Activated CD8-positive, alpha-beta memory T cell treated with anti-CD3 and anti-CD28 coated beads for 4 hours (primary cell): ENCODE measurements at places on chromosomes 7 and 10.

GRCh38 chr7:30183749-30184369 lies 49.1 kb downstream of the MTURN start:
- no peak for DNase-seq

- no peak for DNase-seq
Measured at GRCh38 chr10:74969093-74969492, 142.4 kb upstream of the SAMD8 start.

GRCh38 chr7:85529201-85529600 lies 342.3 kb upstream of the SEMA3D start:
- DNase-seq = no peak

GRCh38 chr10:86950349-86950748 lies 7.1 kb downstream of the MMRN2 start:
- DNase-seq = no peak

DNA sequence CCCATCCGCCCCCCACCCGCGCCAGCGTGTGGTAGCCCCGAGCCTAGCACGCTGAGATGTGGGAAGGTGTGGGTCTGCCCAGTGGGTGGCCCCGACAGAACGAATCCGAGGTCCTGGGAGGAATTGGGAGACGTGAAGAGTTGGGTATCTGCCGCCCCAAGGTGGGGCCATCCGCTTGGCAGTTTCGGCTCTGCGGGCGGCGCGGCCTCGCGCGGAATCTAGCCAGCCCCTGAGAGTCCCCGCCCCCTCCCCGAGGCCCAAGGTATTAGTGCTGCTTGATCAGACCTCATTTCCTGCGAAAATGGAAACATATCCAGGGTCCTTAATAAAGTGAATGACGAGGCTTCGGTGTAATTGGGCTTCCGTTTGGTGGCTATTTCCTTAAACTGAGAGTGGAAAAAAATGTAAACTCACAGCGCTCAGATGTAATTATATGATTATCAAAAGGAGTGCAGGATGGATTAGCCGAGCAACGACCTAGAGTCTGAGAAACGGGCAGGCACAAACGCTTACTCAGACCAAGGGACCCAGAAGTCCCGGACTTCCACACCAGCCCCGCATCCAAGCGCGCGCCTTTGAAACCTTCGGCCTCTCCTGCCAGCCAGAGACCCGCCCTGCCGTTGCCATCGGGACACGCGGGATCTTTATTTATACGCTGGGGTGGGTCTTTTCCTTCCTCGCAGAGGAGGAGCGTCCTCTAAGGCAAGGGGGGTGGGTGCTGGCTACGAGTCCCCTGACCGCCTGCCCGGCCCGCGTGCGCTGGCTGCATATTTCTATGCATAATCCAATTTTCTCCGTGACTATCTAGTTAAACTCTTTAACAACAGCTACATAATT lies 12.8 kb downstream of the LBX1 start:
- DNase-seq = no peak

DNA sequence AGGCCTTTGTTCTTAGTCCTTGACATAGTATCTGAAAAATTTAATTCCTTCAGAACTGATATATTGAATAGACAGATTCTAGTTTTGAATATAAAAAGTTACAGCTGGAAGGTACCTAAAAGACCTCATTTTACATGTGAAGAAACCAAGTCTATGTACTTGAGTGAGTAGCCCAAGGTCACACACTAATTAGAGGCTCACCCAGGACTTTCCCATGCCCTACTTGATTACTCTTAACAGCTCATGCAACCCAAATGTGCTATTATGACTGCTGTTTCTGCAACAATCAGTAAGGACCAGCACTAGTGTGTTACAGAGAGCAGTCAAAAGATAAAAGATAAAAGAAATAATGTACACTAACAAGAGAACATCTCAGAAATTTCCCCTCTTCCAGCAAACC lies 40.7 kb upstream of the BET1 start:
- DNase-seq = no peak

DNA sequence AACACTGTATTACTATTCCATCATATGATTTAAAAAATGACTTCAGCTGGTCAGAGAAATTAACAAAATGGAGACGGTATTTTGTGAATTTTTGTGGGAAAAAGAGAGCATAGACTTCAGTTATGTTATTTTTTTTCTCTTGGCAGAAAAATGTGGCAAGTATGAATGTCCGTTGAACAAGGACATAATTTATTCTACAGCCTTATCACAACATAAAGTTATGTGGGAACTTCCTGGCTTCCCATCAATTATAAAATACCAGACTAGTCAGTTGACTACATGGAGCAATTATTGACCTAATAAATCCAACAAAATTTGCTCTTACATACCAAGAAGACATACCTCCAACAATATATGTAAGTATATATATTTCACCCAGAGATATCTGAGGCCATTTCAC lies 88.6 kb upstream of the PPP1R3A start:
- DNase-seq = no peak

DNA sequence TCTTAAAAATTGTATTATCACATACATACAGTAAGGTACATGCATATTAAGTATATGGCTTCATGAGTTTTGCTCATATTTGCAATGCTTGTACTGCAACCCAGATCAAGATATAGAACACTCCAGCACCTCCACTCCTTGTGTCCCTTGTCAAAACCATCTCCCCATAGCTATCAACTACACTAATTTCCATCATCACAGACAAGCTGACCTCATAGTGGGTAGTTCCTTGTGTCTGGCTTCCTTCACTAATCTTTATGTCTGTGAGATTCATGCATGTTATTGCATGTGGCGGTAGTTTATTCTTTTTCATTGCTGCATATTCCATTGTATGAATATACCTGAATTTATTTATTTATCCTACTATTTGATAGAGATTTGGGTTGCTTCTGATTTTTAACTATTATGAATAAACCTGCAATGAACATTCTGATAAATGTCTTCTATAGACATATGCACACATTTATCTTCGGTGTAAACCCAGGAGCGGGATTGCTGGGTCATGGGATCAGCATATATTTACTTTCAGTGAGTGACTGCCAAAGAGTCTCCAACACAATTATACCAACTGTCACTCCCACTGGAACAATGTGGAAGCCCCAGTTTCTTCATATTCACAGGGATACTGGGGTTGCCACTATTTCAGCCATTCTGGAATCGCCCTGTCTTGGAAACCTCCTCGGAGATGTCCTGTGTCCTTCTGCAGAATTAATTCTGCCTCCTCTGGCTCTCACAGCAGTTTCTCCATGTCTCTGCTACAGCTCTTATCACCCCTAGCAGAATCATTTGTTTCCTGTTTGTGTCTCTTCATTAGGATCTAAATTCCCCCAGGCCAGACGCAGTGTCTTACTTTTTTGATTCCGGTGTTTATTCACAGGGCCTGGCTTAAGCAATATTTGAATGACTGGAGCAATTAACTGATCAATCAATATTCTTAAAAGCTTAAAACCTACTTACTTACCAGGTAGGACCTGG lies 14.7 kb upstream of the ADAM12 start:
- DNase-seq = no peak

DNA sequence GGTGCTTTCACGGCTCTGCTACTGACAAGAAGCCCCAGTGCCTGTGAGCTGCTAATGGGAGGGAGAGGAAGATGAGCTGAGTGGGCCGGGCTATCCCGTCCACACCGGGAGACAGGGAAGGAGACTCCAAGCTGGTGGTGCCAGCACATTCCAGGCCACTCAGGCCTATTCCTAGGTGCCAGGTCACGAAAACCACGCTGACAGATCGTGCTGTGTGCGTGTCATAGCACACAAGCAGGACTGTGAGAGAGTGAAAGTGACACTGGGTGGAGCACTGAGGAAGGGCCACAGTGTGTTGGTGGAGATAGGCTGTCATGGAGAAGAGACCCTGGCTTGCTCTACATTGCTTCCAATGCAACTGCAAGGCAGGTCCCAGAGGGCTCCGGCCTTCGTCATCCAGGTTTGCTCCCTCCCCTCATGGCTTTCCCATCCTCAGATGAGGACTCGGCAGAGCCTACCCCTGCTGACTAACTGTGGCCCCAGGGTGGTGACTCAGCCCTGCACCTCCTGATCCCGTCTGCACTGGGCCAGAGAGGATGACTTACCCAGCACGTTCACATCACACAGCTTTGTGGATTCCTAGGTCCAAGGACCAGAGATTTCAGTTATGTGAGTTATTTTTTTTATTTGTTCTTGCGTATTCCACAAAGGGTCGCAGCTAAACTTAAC lies 167.3 kb downstream of the EGFR start:
- DNase-seq = no peak

DNA sequence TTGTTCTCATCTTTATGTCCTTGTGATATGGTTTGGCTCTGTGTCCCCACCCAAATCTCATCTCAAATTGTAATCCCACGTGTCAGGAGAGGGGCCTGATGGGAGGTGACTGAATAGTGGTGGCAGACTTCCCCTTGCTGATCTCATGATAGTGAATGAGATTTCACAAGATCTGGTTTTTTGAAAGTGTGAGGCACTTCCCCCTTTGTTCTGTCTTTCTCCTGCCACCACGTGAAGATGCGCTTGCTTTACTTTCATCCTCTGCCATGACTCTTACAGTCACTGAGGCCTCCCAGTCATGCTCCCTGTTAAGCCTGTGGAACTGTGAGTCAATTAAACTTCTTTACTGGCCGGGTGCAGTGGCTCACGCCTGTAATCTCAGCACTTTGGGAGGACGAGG lies 161.0 kb downstream of the HERPUD2 start:
- no peak for DNase-seq

DNA sequence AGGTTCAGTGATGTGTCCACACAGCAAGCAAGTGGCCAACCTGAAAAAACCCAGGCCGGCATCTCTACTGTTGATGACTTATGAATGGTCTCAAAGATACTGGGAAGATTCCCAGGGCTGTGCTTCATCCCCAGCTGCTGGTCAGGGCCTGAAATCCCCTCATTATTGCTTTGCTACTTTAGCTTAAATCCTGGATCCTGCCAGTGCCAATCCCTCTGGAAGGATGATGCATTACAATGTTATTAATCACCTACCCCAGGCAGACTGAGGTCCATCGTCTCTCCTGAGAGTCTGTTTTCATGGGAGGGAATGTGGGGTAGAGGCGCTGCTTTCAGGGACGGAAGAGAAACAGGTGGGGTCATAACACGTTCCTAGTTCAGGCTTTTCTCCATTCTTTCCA lies 371.6 kb downstream of the RPS24 start:
- no peak for DNase-seq

DNA sequence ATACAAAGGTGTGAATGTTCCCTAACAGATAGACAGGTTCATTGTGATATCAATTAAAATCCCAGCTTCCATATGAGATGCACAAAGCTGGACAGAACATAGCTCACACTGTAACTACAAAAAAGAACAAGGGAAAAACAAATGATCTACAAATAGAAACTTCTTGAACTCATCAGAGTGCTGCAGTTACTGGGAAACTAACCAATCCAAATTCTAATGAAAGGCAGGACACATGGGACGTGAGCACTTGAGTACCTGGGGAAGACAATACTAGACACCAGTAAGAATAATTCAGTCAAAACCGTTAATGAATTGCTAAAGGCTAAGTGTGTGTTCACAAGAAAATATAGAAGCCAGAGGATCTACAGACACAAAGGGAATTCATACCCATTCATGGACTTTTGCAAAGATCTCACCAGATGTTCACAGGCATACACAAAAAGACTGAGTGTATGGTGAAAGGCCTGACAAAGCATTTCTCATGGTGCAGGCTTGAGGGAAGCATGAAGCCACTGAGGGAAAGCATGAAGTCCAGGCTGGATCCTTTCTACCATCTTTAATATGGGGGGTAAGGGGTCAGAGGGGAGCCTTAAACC lies 7.8 kb upstream of the GPR22 start:
- DNase-seq = no peak

GRCh38 chr10:22133749-22134624 lies 83.8 kb downstream of the EBLN1 start:
- DNase-seq = no peak

- DNase-seq = no peak
Measured at GRCh38 chr7:100779359-100779758, 46.0 kb downstream of the ZAN start.

GRCh38 chr7:44259547-44260457 lies 59.0 kb downstream of the YKT6 start:
- DNase-seq = no peak

DNA sequence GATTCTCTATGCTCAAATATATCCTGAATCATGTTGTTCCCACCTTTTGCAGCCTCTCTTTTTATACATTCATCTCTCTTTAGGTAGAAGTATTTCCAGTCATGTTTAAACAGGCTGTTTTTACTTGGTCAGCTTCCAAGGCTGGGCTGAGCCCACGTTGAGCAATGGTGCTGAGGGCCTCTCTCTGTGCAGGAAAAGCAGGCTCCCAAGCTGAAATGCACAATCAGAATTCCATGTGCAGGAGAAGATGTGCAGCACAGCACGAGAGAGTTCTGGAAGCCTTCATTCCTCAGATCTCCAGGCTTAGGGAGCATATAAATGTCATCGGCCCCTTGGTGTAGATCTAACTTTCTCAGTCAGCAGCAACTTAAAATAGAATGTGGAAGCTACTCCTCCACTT lies 588.5 kb downstream of the TNS3 start:
- DNase-seq = no peak

DNA sequence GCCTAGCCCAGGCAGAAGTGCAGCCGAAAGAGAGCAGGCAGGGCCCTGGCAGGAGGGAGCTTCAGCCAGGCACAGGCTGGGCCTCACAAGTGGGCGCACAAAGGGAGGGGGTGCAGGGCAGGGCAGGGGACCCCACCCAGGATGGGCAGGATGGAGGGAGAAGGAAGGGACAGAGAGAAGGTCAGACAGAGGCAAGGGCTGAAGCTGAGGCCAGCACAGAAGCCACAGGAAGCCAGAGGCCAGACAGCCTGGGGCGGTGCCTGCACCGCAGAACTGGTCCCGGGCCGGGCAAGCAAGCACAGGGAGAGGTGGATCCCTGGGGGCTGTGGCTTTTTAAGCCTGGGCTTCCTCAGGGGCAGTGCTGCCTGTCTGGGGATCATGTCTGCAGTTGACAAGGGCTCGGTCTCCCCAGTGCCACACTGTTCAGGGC lies 16.7 kb downstream of the NOS3 start:
- DNase-seq = no peak

DNA sequence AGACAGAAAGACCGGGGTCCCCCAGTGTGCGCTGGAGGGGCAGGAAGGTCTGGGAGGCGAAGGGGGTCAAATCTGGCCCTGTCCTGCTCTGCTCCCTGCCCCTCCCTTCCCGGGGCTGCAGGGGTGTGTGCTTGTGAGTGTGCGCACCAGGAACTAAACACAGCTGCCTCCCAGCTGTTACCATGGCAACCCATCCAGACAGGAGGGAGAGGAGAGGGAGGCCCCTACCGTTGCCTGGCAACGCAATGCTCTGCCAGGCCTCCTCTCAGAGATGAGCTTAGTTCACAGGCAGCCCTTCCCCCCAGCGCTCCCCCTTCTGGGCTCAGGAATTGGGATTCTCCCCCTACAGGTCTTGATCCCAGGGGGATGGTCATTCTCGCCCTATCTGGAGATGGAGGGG lies 6.1 kb downstream of the NYAP1 start:
- no peak for DNase-seq

GRCh38 chr7:157044943-157045660 lies 34.6 kb upstream of the MNX1 start:
- DNase-seq = no peak

DNA sequence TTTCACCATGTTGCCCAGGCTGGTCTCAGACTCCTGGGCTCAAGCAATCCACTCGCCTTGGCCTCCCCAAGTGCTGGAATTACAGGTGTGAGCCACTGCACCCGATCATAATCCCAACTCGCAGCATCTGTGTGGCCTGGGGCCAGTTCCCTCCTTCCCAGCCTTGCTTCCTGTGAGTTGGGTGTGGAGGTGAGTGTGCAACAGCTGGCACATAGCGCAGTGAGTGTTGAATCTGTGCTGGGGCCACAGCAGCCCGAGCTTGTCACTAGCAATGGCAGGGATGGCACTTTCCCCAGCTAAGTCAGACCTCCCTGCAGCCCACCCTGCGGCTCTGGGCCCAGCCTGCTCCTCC lies 12.2 kb downstream of the TMEM184A start:
- no peak for DNase-seq

- no peak for DNase-seq
Measured at GRCh38 chr10:66085906-66086305, 839.9 kb upstream of the LRRTM3 start.
